ENCODE measurements at places on chromosomes 6 and 20. TPM values are rescaled to one million over a fixed set of nuclear protein-coding genes. Genes with fewer than 3 reads are reported as not detected.

CALHM5 gene
- polyA plus RNA-seq: 0.82 TPM

ABHD16B gene
- not detected for polyA plus RNA-seq

TMC2 gene
- 3.5 TPM for polyA plus RNA-seq

RAD21L1 gene
- polyA plus RNA-seq: not detected

MED20 gene
- 21.9 TPM for polyA plus RNA-seq

BRPF3 gene
- polyA plus RNA-seq: 44.1 TPM

MEP1A gene
- polyA plus RNA-seq: 0.09 TPM

MMP24 gene
- 46.6 TPM for polyA plus RNA-seq

PNISR gene
- polyA plus RNA-seq: 204 TPM

NHLRC1 gene
- 3.5 TPM for polyA plus RNA-seq

ERVFRD-1 gene
- 0.18 TPM for polyA plus RNA-seq

SULF2 gene
- 350 TPM for polyA plus RNA-seq

SSTR4 gene
- 0.59 TPM for polyA plus RNA-seq

OR2H2 gene
- 2.7 TPM for polyA plus RNA-seq

WFDC5 gene
- polyA plus RNA-seq: 0.33 TPM

UNC5CL gene
- polyA plus RNA-seq: 0.92 TPM

RTEL1 gene
- polyA plus RNA-seq: 21.6 TPM

PRPH2 gene
- 5.1 TPM for polyA plus RNA-seq

PRDM13 gene
- 2.3 TPM for polyA plus RNA-seq

GPR63 gene
- polyA plus RNA-seq: 3.7 TPM

OR2H1 gene
- 0.33 TPM for polyA plus RNA-seq

IDH3B gene
- 119 TPM for polyA plus RNA-seq

NFKBIE gene
- polyA plus RNA-seq: 15.8 TPM

FILIP1 gene
- polyA plus RNA-seq: 2.6 TPM

KHDRBS2 gene
- polyA plus RNA-seq: 11.7 TPM

EYA4 gene
- polyA plus RNA-seq: 0.73 TPM

OR2B6 gene
- polyA plus RNA-seq: not detected

HCRTR2 gene
- 6.1 TPM for polyA plus RNA-seq

HLA-DOA gene
- polyA plus RNA-seq: 1.8 TPM

TMEM244 gene
- polyA plus RNA-seq: not detected

SERPINB1 gene
- polyA plus RNA-seq: 14.0 TPM

KCNS1 gene
- polyA plus RNA-seq: 7.0 TPM

LTB gene
- 0.35 TPM for polyA plus RNA-seq

SLC17A4 gene
- polyA plus RNA-seq: not detected

BNIP5 gene
- 0.05 TPM for polyA plus RNA-seq

CGA gene
- 1.9 TPM for polyA plus RNA-seq

NMBR gene
- polyA plus RNA-seq: 4.1 TPM

All from spinal cord (tissue), 10 donors.